ENCODE measurements at places on chromosomes 5 and 9.
A peak's percentile ranks its signal among the peaks of the same experiment; 100 is the strongest.

DNA sequence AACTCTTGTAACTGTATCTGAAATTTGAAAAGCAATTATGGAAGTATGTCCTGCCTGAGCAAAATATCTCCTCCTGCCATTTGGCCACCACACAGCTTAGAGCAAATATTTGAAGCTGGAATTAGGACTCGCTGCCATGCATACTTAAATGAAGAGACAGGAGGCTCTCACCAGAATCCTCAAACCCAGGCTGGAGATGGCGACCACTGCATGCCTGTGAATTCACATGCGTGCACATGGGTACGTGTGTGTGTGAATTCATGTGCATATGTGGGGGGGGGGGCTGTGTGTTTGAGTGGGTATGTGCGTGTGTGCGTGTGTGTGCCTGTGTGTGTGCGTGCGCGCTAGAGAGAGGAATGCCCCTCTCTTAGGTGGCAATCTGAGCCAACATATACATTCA is 84.1 kb upstream of the IRX1 start:
- DNase-seq = no peak

- no peak for DNase-seq
These were observed 1.0 kb upstream of the FBXW11 start for GRCh38 chr5:172007175-172008110.

- DNase-seq = no peak
These were observed 112.0 kb downstream of the HSD17B3 start for GRCh38 chr9:96189995-96190394.

DNA sequence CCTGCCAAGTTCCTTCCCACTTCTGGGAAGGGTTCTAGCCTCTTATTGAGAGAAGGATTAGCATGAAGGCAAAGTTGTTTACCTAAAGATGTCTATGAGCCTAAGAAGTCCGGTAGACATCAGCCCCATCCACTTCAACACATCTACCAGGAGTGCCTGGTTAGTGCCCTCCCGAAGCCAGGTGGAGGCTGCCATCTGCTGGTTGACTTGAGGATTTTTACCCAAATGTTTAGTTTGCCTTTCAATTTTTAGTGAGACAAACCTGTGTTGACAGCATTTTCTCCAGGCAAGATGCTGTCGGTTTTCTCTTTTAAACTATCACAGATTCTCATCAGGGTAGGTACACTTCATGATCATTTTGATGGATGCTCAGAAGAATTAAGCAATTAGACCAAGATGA is 83.6 kb upstream of the TNFSF8 start:
- peak; percentile 87 for DNase-seq

- no peak for DNase-seq
These were observed 374.3 kb downstream of the CCDC171 start for GRCh38 chr9:15927161-15927560.

- DNase-seq = no peak
These were observed 246.9 kb upstream of the GAS1 start for GRCh38 chr9:87193925-87194868.

GRCh38 chr9:133750982-133751649 is 13.0 kb upstream of the SARDH start:
- DNase-seq = no peak

- no peak for DNase-seq
These were observed 18.6 kb upstream of the MOB3B start for GRCh38 chr9:27548055-27548741.

GRCh38 chr5:123422433-123423277 is 548 bp downstream of the CEP120 start:
- DNase-seq = no peak

DNA sequence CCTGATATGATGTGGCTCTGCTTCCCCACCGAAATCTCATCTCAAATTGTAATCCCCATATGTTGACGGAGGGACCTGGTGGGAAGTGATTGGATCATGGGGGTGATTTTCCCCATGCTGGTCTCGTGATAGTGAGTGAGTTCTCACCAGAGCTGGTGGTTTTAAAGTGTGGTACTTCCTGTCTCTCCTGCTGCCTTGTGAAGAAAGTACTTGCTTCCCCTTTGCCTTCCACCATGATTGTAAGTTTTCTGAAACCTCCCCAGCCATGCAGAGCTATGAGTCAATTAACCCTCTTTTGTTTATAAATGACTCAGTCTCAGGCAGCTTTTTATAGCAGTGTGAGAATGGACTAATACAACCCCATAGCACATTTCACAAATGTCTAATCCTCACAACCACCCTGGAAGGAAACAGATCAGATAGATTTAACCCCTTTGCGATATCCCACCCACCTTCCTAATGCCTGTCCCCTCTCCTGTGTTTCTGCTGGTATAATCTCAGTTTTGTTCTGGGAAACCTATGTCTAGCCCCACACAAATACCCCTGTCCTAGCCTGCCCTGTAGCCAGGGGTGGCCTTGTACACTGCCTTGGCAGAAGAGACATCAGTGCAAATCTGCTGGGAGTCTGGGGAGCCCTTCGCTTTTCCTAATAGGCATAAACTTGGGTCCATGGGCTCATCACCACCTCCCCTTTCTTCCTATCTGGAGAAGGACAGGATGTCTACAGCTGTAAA is 157.0 kb upstream of the RAI14 start:
- DNase-seq = no peak

DNA sequence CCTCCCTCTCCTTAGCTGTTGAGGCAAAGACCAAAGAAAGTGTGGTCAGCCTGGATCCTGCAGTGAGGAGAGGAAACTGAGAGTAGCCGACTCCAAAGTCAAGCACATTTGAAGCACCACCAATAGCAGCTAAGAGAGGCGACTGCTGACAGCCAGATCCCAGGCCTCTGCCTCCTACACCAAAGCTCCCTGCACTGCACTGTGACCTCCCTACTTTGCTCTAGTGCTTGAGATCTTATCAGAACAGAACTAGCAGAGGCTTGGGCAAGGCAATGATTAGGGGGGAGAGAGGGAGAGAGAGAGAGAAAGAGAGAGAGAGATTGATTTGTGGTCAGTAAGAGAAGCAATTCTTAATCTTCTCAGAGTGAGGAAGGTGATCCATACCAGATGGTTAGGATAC is 216.3 kb downstream of the CDK5RAP2 start:
- no peak for DNase-seq

DNA sequence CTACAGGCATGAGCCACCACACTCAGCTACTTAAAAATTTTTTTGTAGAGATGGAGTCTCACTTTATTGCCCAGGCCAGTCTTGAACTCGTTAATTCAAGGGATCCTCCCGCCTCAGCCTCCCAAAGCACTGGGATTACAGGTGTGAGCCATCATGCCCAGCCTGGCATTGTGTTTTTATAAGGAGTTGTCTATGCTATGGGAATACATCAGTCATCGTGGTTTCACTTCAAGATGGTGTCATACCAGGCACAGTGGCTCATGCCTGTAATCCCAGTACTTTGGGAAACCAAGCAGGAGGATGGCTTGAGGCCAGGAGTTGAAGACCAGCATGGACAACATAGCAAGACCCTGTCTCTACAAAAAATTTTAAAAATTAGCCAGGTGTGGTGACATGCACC is 49.7 kb downstream of the CYSTM1 start:
- DNase-seq = no peak

- DNase-seq = no peak
These were observed 30.1 kb downstream of the GALNT10 start for GRCh38 chr5:154220625-154221024.

- no peak for DNase-seq
These were observed 44.8 kb upstream of the RLN1 start for GRCh38 chr9:5384436-5384835.

DNA sequence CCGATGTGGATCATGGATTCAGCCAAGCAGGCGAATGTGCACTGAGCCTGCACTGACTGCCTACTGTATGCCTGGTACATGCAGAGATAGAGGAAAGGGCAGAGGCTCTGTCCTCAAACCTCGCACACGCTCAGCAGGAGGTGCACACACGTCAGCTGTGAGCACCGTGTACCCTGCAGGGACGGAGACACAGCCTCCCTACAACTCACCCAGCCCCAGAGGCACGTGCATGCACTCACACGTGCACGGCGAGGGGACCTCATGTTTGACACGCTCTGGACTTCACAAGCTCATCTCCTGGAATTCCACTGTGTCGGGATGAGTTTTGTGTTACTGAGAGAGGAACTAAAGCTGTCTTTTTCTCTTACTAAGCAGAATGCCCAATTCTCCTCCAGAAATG is 48.4 kb downstream of the IRX2 start:
- no peak for DNase-seq

- no peak for DNase-seq
These were observed 657.2 kb downstream of the TLE1 start for GRCh38 chr9:81032030-81032572.

DNA sequence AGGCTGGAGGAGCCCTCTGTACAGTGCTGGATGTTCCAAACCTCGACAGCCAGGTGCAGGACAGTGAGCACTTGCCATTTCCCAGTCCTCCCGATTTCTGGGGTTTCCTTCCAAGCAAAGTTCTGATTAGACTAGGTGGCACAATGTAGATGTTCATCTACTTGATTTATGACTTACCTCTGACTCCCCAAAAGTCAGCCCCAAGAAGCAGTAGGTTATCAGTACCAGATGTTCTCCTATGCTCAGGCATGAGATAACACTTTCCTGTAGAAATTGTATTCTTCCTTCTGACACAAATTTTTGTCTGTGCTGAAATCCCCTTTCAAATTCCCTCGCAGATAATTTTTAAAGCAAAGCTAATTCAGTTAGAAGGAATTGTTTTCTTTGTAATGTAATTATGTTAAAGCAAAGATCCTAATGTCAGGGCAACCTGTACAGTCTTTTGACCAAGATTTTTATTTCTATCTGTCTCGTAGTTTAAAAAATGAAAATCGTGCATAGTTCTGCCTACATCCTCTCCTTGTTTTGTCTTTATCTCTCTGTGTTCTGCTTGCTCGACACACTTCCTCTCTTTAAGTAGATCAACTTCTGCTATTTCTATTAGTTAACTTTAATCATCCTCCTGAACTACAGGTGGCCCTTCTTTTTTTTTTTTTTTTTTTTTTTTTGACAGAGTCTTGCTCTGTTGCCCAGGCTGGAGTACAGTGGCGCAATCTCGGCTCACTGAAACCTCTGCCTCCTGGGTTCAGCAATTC is 102.4 kb upstream of the PJA2 start:
- DNase-seq = no peak

- no peak for DNase-seq
These were observed 199.8 kb downstream of the LRRC70 start for GRCh38 chr5:62778316-62779009.

GRCh38 chr9:121303456-121304451 is 35.8 kb downstream of the GSN start:
- DNase-seq = no peak

GRCh38 chr5:31614151-31615020 is 24.5 kb upstream of the PDZD2 start:
- no peak for DNase-seq

DNA sequence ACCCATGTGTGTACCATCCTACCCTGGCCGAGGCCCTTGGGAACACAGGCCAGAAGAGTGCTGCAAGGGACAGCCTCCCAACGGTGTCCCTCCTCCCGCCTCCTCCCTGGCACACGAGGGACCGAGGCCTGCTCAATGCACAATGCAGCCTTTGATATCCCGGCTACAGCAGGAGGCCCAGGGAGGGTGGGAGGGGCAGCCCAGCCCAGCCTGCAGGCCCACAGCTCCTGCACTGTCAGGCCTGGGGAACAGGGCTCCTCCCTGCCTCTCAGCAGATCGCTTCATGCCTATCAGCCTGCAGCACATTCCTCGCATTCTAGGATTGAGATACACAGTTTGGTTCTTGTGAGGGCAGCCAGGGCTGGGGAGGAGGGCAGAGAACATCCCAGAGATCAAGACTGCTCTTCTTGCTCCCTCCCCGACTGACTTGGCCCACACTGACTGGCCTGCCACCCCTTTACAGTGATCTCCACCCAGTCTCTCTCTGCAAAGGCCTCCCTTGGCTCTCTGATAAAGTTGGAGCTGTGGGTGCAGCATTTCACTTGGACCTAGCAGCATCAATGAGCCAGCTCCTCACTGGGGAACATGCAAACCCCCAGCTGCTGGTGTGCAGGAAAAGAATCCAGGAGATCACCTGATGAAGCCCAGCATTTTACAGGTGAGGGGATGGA is at the start of gene SH3TC2:
Gene SH3TC2 (minus strand): TSS at position 46 of the 671 bp plus-strand sequence. CDS start 40 bp downstream, at position 6.
- no peak for DNase-seq

GRCh38 chr5:83428126-83428525 is 43.4 kb upstream of the VCAN start:
- DNase-seq = no peak

- DNase-seq = no peak
These were observed 2.6 kb upstream of the GPSM1 start for GRCh38 chr9:136324501-136325300.

GRCh38 chr9:77825361-77825760 is 177.2 kb upstream of the GNA14 start:
- no peak for DNase-seq

- no peak for DNase-seq
These were observed 680.8 kb upstream of the SEMA6A start for GRCh38 chr5:117255211-117256027.

DNA sequence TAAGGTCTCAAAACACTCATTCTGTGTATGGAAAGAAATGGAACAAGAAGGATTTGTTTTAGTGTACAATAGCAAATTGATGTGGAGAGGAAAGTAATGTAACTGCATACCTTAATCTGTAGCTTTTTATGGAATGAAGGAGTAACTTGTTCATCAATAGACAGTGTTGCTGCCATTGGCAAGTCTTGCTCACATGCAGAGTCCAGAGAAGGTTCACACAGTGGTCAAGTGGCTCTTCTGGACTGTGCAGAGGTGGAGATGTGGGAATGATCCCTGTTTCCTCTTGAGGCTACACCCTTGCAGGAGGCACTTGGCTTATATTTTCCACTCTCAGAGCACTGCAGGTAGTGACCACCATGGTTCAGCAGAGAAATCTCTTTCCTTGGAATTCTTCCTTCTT is 132.9 kb upstream of the ANKH start:
- DNase-seq = no peak

DNA sequence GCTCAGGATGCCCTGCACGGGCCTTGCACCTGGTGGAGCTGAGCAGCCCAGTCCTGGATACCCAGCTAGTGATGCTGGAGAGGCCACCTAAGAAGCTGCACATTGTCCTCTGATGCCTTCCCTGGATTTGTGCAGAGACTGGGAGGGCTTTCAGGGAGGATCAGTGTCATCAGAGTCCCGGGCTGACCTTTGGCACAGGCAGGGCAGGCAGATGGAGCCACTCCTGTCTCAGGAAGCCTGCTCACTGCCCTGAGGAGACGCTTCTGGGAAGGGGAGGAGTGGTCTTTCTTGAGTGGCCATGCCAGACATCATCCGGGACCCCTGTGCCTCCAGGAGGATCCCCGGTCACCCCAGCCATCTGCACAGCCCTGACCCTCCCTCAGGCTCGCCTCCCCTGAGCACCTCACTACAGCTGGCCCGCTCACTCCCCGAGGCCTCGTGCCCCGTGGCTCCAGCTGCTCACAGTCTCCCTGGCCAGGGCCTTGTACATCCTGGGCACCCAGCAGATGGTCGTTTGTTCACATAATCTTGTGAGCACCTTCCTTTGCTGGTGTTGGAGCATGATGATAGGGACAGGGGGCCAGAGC is 47.2 kb upstream of the FCN2 start:
- DNase-seq = no peak

GRCh38 chr5:91885291-91886265 is 502.5 kb upstream of the ARRDC3 start:
- no peak for DNase-seq

- DNase-seq = no peak
These were observed 72.2 kb downstream of the SNX18 start for GRCh38 chr5:54589786-54590185.
